Colonic mucosa (tissue), 4 donors: ENCODE measurements at places on chromosomes 16 and 17.
A peak's percentile ranks its signal among the peaks of the same experiment; 100 is the strongest.

- no peak for DNase-seq
Observed at GRCh38 chr17:1996800-1997288, 28.3 kb downstream of the RTN4RL1 start.

- DNase-seq: no peak
Observed at GRCh38 chr16:71426880-71427615, 14.8 kb downstream of the TLE7 start.

DNA sequence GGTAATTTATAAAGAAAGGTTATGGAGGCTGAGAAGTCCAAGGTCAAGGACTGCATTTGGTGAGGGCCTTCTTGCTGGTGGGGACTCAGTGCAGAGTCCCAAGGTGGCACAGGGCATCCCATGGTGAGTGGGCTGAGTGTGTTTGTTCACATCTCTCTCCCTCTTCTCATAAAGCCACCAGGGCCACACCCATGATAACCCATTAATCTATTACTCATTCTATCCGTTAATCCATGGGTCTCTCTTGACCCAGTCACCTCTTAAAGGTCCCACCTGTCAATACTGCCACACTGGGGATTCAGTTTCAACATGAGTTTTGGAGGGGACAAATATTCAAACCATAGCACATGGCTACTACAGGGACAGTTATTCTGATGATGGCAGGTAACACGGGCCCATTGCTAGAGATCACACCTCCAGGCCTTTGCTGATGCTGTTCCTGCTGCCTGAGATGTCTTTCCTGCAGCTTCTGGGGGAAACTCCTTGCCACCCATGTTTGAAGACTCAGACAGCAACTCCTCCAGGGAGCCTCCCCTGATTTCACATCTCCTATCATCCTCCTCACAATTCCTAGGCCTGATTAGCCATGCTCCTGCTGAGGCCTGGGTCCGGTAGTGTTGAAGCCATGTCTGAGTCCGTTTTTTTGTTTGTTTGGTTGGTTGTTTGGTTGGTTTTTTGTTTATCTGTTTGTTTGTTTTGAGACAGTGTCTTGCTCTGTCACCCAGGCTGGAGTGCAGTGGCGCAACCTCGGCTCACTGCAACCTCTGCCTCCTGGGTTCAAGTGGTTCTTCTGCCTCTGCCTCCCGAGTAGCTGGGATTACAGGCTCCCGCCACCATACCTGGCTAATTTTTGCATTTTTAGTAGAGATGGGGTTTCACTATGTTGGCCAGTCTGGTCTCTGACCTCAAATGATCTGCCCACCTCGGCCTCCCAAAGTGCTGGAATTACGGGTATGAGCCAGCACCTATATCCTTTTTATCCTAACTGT is 16.1 kb downstream of the SOCS1 start:
- DNase-seq: no peak

GRCh38 chr16:2178321-2179106 is 17.9 kb downstream of the CASKIN1 start:
- peak; percentile 45 for DNase-seq

- DNase-seq: no peak
Observed at GRCh38 chr17:7859028-7859427, 1.2 kb downstream of the CYB5D1 start.

DNA sequence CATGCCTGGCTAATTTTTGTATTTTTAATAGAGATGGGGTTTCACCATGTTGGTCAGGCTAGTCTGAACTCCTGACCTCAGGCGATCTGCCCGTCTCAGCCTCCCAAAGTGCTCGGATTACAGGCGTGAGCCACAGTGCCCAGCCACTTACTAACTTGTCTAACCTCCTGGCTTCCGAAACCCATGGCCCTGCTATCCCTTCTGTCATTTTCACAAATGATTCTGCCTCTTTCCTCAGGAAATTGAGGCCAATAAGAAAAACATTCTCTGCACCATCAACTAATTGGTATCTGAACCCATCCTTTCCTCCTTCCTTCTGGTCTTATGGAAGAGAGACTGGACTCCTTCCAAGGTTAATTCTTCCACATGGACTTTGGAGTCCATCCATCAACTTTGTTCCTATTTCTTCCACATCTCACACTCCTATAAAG is 27.9 kb upstream of the TNRC6A start:
- no peak for DNase-seq

DNA sequence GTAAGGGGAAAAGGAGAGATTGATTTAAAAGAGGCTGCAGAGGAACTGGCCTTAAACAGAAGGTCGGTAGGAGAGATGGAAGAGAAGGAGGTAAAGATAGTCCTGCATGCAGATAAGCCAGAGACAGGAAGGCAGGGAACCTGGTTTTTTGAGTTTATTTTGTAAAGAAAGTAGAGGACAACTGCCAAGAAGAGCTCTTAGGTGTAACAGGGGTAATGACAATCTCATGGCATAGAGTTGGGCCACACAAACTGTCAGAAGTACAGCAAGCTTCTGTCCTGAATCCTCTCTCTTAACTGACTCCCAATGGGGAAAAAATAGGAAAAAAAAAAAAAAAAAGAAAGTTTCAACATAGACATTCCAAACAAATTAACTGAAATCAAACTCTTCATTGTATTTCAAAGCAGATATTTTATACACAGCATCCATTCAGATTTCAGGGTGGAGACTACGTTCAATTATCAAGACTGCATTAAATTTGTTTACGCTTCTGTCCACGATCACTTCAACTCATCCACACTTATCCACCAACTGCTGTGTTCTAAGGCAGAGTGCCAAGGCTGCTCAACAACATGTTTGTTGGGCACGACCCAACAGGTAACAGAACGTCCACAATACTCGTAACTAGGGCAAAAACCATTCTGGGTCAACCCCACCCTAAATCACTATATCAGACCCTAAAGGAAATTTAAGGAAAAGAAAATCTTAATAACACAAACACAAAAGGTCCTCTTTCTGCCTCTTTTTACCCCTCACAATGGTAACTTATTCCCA is 34.9 kb downstream of the USP31 start:
- no peak for DNase-seq

GRCh38 chr17:61399131-61400065 is at the start of gene TBX2:
TSS of gene TBX2 (plus strand) at chr17:61399843. CDS start at chr17:61400177, 334 bp downstream.
- DNase-seq: peak; percentile 50

DNA sequence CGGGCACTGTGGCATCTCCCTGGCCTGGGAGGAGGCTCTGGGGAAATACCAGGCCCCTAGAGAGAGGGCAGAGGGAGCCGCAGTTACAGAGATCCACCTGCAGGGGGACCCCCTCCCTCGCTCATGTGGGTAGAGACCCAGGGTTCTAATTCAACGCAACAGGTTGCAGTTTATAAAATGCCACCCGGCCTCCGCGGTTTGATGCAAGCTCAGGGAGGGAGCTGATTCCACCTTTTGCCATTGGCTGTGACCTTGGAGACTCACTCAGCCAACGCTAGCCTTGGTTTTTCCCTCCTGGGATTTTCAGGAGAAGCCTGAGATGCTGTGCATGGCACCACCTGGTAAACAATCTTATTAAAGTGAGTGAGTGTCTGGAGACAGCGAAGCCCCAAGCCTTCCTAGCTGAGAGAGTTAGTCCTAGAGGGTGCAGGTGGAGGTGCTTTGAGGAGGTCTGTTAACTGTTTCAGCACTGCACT is 12.1 kb downstream of the TTLL6 start:
- peak; percentile 91 for DNase-seq

DNA sequence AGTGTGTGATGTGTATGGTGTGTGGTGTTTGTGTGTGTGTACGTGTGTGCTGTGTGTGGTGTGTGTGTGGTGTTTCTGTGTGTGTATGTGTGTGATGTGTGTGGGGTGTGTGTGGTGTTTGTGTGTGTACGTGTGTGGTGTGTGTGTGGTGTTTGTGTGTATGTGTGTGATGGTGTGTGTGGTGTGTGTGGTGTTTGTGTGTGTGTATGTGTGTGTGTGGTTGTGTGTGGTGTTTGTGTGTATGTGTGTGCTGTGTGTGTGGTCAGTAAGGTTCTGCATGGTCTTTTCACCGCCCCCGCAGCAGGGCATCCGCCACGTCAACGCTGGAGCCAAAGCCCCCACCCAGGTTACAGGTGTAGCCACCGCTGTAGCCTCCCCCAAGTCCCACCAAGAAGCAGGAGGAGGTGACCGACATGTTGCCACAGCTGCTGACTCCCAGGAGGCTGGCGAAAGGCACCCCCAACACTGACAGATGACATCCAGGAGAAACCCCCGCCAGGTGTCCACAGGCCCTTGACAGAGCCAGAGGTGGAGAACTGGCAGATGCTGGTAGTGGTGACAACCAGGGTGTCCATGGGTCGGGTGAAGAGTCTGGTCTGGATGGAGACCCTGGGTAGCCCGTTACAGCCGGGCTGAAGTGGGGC is 9.3 kb upstream of the KRT17 start:
- DNase-seq: no peak

DNA sequence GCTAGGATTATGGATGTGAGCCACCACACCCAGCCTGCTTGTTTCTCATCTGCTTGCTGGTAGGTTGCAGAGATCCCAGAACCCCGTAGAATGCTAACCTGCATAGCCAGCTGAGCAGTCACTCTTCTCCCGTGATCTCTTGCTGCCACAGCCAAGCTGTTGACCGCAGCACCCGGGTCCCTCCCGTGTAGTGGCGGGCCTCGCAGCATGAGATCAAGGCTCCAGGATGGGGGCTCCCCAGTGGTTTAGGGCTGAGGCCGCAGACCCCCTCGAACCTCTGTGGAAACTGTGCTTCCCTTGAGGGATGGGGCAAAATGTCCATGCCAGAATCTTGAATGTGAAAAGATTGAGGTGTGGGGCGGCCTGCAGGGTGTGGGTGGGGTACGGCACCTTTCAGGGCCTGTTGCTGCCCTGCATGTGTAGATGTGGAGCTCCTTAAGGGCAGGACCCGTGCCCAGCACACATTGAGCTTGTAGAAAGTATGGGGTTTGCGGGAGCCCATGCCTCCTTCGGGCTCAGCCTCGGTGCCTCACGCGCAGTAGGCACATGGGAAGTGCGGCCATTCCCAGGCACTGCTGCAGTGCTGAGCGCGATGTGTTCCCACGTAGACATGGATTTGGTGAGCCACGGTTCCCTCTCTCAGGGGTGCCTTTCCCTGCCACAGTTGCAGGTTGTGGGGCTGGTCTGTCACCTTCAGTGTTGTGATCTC is 99.9 kb downstream of the BANP start:
- no peak for DNase-seq

- peak; percentile 42 for DNase-seq
Observed at GRCh38 chr17:16439303-16439791, 24.0 kb downstream of the TRPV2 start.

DNA sequence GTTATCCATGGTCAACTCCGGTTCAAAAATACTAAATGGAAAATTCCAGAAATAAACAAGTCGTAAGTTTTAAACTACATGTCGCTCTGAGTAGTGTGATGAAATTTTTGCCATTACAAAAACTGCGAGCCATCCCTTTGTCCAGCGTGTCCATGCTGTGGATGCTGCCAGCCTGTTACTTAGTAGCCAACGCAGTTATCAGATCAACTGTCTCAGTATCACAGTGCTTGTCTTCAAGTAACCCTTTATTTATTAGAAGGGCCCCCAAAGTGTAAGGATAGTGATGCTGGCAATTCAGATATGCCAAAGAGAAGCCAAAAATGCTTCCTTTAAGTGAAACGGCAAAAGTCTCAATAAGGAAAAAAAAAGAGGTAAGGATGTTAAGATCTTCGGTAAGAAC is 23.9 kb downstream of the SNN start:
- no peak for DNase-seq

GRCh38 chr17:57357392-57357784 is 101.1 kb downstream of the MSI2 start:
- DNase-seq: no peak

- DNase-seq: no peak
Observed at GRCh38 chr16:51267681-51268080, 116.6 kb upstream of the SALL1 start.

- DNase-seq: no peak
Observed at GRCh38 chr17:67902511-67903231, 77.4 kb downstream of the BPTF start.

DNA sequence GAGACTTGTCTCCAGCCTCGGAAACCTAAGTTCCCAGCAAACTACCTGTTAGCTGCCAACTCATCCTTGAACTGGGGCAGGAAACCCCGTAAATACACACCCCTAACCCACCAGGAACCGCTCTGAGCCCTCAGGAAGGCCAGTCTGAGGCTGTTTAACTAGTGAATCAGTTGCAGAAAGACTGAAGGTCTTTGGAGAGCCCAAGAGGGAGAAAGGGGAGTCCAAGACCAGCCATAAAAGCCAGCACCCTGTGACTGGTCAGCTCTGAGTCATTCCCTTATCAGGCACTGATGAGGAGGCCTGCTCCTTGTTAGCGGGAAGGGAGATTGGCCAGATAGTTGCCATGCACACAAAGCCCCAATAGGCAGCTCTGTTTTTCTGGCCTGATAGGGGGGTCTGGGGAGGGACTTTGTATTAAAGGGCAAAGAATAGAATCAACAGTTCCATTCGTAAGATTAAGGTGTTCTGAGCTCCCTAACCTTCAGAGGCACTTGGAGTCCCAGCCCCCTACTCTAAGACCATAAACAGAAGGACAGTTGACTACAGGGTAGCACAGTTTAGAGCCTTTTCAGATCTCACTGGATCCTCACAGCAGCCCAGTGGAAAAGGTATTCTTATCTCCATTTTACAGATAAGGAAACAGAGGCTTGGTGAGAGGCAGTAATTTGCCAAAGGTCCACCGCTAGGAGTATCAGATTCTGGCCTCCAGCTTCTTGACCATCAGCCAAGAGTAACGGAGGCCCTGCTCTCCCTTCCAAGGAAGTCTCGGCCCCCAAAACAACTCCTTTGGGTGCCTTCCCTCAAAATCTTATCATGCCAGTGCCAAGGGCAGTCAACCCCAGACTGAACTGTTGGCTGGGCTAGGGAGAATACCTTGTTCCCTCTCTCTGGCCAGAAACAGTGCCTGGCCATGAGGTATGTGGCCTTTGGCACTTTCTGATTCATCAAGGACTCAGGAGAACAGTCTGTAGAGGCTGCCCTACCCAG is 2.2 kb upstream of the KRT19 start:
- peak; percentile 65 for DNase-seq
